ENCODE measurements at places on chromosomes 5 and 9.

- DNase-seq, result no peak
Observed at GRCh38 chr9:84773022-84773421, 103.5 kb downstream of the NTRK2 start.

DNA sequence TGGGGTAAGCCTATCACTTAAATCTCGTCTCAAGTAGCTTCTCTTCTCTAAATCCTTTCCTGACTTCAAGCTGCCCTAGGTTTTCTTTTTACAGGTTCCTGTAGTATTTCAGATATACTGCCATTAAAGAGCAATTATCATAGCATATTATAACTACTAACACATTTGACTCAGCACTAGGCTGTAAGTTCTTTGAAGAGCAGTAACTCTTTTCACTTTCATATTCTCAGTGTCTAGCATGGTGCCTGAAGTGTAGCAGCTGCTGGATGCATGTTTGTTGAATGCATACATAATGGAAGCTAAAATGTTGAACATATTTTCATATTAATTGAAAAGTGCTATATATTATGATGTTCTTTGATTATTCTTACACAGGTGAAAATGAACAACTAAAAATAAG lies 22.5 kb downstream of the CCDC152 start:
- DNase-seq, result no peak

DNA sequence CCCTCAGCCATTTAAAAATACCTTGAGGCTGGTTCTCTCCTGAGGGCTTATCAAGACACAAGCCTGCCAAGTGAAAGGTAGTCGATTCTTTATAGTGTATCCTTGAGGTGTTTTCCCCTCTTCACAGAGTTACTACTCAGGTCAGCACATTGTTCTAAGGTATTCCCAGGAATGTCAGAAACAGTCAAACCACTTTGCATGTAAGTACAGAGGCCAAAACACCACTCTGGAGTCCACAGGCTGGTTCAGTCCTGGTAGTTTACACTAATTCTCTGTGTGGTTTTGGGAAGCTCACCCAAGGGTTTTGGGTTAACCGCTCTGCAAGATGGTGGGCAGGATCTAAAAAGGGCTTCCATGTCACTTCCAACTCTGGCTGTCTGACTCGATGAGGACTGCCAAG lies 162.3 kb upstream of the PPP2R2B start:
- DNase-seq, result no peak

DNA sequence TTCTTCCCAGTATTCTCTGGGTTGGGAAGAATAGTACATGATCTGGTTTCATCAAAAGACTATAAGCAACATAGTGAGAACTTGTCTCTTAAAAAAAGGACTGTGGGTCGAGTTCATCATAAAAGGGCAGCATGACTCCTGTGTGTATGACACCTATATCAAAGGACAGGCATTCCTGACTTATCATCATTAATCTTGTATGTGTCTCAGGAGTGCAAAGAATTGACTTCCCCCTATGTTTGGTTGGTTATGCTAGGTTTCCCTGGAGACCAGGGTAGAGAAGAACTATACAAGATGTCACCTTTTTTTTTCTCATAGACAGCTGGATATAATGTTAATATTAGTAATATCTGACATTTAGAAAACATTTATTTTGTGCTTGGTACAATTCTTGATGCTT lies 173.1 kb upstream of the ANKRD55 start:
- DNase-seq, result no peak

DNA sequence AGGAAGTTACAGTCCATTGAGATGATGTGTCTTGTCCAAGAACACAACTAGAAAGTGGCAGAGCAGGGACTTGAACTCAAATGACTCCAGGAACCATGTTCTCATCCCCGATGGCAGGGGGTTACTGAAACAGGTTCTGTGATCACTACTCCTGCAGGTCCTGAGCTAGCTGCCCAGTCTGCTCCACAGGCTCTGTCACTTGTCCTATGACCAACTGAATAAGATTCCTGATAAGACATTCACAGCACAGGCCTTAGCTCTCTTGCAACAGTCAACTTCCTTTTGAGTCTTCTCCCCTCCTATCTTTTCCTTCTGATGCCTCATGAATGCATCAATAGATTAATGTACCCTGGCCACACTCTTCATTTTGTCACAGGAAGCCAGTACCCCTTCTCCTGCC lies 109.2 kb downstream of the SH3TC2 start:
- no peak for DNase-seq

DNA sequence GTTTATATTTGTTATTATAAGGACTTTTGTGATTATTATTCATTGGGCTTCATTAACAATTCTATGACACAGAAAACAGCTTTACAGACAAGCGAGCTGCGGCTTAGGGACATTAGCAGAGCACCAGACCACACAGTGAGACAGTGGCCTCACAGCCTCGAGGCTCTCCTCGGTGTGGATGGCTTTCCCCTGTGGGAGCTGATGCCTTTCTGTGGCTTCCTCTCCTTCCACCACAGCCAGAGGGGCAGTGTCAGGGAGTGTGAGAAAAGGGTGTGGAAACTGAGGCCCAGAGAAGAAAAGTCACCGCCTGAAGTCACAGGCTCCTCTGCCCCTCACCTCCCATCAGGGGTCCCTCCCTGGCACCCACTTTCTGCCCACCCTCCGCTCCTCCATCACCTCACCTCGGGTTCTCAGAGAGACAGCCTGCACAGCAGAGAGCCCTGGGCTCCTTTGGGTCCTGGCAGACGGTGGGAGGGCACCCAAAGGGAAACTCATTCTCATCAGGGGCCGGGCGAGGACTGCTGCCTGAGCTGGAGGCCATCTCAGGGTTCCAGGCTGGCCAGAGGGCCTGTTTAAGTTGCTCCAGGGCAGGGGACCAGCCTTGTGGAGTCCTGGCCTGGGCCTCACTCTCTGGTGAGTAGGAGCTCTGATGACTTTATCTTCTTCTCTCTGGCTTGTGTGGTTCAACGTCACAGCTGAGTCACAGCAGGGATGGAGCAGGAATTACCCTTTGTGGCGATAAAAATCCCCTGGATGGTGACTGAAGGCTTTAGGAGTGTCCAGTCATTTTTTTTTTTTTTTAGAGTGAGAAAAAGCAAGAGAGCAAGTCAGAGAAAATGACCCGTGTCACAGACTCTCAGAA lies 830 bp downstream of the TRAF1 start:
- peak; percentile 75 for DNase-seq

- no peak for DNase-seq
Observed at GRCh38 chr5:172168311-172168710, 19.7 kb downstream of the STK10 start.
